ENCODE measurements at places on chromosomes 1 and 21. TPM values are rescaled to one million over a fixed set of nuclear protein-coding genes. Genes with fewer than 3 reads are reported as not detected.

The CELA2A gene
- polyA plus RNA-seq: not detected

The UBE2U gene
- polyA plus RNA-seq: not detected

The B3GALT2 gene
- 8.9 TPM for polyA plus RNA-seq

The FCRL1 gene
- polyA plus RNA-seq: not detected

The GUCA2A gene
- polyA plus RNA-seq: 1,041 TPM

The FMN2 gene
- polyA plus RNA-seq: not detected

The ANGPTL3 gene
- 19.5 TPM for polyA plus RNA-seq

The FALEC gene
- polyA plus RNA-seq: not detected

The PALMD gene
- polyA plus RNA-seq: 1.1 TPM

The C1QC gene
- polyA plus RNA-seq: 81.6 TPM

The PRMT6 gene
- 23.8 TPM for polyA plus RNA-seq

The C4BPA gene
- 0.22 TPM for polyA plus RNA-seq

The C1orf105 gene
- polyA plus RNA-seq: 1.1 TPM

The UBXN10 gene
- polyA plus RNA-seq: 1.6 TPM

The RHEX gene
- polyA plus RNA-seq: not detected

The CNR2 gene
- polyA plus RNA-seq: not detected

The FOXD2 gene
- 0.22 TPM for polyA plus RNA-seq

The BMP8B gene
- polyA plus RNA-seq: 1.0 TPM

The OR2L5 gene
- not detected for polyA plus RNA-seq

The FCRL3 gene
- polyA plus RNA-seq: 0.48 TPM

The LCE1B gene
- polyA plus RNA-seq: not detected

The DNASE2B gene
- polyA plus RNA-seq: not detected

The C1orf185 gene
- polyA plus RNA-seq: not detected

The CD1B gene
- not detected for polyA plus RNA-seq

The EXO1 gene
- 3.4 TPM for polyA plus RNA-seq

The CACYBP gene
- 99.8 TPM for polyA plus RNA-seq

The CELA3B gene
- 0.28 TPM for polyA plus RNA-seq

The HYI gene
- polyA plus RNA-seq: 212 TPM

The OLFML3 gene
- polyA plus RNA-seq: 19.5 TPM

The SPATA21 gene
- polyA plus RNA-seq: 0.22 TPM

The HUNK gene
- 1.6 TPM for polyA plus RNA-seq

The CRP gene
- polyA plus RNA-seq: not detected

The LHX8 gene
- polyA plus RNA-seq: not detected

The MTMR11 gene
- 138 TPM for polyA plus RNA-seq

The CSF3R gene
- 1.4 TPM for polyA plus RNA-seq

The CDA gene
- 0.58 TPM for polyA plus RNA-seq

The FYB2 gene
- not detected for polyA plus RNA-seq

The EPHB2 gene
- polyA plus RNA-seq: 30.5 TPM

The SLC44A3 gene
- 10.7 TPM for polyA plus RNA-seq

The KPRP gene
- not detected for polyA plus RNA-seq

The VSIG8 gene
- not detected for polyA plus RNA-seq

The TBX19 gene
- polyA plus RNA-seq: 0.67 TPM

The RBM11 gene
- polyA plus RNA-seq: 0.81 TPM

The SH3BP5L gene
- 38.0 TPM for polyA plus RNA-seq

The KIF2C gene
- 11.6 TPM for polyA plus RNA-seq

The HCN3 gene
- 4.0 TPM for polyA plus RNA-seq

The SLC2A5 gene
- polyA plus RNA-seq: 175 TPM
